ENCODE measurements at places on chromosomes 5 and 9.

- no peak for DNase-seq
Observed at GRCh38 chr5:178780581-178781498, 50.4 kb upstream of the ZNF354A start.

GRCh38 chr5:58077966-58078365 is 381.9 kb downstream of the PLK2 start:
- DNase-seq: no peak

DNA sequence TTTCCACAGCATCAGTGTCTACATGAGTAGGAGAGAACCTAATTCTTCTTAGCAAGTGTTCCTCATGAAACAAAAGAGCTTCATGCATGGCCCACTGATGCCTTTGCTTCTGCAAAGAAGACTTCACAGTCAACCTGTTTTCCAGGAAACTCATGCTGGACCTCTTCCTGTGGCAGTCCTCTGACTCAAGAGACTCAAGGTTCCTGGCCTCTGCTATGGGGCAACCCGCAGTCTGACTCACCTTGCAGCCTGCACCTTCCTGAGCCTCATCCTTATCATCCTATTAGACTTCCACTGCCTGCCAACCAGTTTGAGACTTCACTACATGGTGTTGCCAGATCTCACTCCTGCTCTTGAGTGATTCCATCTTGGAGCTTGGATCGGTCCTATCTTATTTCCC is 17.6 kb upstream of the AGGF1 start:
- no peak for DNase-seq

DNA sequence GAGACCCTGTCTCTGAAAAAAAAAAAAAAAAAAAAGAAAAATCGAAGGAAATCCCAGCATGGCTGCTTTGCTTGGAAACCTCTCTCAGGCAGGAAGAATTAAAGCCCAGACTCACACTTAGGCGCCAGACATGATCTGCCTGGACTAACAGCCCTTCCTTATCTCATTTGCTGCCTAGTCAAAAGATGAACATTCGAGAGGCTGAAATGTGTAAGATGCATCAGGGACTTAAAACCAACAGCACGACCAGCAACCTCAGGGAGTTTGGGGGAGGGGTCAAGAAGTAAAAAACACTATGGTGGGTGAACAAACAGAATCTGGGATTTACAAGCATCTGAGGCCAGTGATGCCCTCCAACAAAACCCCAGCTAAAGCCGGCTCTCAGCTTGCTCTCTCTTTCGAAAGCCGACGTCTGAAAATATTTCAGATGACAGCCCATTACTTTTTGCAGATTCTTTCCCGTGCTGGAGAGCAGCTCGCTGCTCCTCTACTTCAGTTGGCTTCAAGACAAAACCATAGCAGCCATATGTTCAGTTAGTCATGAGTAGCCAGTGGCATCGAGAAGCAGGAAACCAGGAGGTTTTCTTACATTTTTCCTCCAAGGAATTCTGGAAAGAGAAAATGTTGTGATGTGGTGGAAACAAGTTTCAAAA is 249.9 kb downstream of the MARCHF11 start:
- DNase-seq: no peak

DNA sequence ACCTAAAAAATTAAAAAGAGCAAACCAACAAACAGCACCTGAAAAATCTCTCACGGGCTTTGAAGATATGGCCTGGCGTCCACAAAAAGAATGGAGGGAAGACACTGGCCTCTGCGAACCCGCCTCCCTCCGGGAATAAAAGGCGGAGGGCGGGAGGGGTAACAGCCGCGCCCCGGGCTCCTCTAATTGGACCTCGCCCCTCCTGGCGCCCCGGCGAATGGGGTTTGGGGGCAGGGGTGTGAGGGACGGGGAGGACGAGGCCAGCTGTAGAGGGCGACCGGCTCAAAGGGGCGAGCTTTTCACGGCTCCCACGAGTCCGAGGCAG is 753 bp downstream of the FANCC start:
- DNase-seq: peak; percentile 63

DNA sequence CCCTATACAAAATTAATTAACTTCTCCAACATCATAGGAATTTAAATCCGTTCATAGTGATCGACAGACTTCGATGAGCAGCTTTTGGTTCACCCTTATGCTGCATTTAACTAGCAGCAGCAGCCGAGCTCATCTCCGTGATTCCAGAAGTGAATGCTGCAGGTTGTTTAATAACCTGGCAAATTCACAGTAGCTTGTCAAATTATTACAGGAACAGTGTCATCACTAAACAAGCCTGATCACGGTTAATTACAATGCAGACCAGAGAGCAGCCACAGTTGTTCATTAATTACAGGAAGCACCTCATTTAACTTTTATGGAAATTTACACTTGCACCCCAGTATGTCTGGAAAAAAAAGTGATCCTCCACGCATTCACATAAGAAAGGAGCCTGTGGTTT is 188.2 kb downstream of the BNC2 start:
- DNase-seq: no peak

- DNase-seq: no peak
Observed at GRCh38 chr5:75869891-75870290, 152.7 kb upstream of the POC5 start.

- DNase-seq: no peak
Observed at GRCh38 chr5:25763781-25764180, 1119.0 kb upstream of the CDH10 start.

DNA sequence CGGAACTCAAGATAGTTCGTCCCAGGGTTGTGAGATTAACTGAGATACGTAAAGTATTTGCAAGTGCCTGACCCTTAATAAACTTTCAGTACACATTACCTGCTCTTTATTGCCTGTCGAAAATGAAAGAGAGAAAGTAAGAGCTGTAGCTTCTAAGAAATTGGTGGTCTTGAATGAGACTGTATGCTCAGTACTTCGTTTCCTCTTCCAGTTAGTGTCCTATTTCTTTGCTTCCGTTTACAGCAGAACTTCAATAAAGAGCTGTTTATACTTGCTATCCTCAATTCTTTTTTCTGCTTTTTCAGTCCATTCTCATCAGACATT is 534 bp downstream of the SRFBP1 start:
- no peak for DNase-seq

- DNase-seq: no peak
Observed at GRCh38 chr5:149658299-149658698, 71.8 kb upstream of the PPARGC1B start.

DNA sequence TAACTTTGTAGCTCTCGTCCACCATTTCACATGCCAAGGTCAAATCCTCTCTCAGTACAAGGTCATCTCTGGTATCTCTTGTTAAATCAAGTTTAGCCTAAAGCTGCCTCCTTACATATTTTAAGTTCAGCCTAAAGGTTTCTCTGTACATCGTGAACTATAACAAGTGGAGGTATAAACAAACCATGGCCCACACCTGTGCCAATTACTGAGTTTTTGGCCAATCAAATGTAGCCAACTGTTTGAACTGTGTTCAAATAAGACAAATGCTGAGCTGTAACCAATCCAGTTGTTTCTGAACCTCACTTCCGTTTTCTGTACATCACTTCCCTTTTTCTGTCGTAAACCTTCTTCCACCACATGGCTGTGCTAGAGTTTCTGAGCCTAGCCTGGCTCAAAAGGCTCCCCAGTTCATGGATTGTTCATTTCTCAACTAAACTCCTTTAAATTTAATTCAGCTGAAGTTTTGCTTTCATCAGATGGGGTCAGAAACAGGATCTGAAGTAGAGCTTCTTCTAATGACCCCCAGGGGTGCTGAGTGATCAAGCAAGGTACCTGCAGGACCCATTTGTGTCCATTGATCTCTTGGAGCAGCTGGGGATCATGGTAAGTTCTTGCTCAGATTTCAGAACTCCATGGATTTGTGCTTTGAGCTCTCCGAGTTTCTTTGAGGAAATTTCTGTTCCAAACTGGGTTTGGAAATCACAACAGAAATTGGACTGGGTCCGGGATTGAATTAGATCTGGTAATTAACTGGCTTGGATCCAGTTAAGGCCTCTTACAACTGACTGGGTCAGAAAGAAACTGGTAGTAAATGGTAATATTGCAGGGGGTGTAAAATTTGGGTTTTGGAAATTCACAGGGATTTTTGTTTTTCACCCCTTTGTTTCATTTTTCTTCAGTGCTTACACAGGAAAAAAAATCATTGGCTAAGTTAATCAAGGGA is 11.0 kb upstream of the NANS start:
- peak; percentile 94 for DNase-seq

Data from suppressor macrophage treated with lipopolysaccharide for 1 hour (primary cell).